Stimulated activated CD4-positive, alpha-beta T cell treated with anti-CD3 and anti-CD28 coated beads, Interleukin-4, amount 100 ng/mL, for 4 hours (primary cell): ENCODE measurements at places on chromosomes 2 and 18.

DNA sequence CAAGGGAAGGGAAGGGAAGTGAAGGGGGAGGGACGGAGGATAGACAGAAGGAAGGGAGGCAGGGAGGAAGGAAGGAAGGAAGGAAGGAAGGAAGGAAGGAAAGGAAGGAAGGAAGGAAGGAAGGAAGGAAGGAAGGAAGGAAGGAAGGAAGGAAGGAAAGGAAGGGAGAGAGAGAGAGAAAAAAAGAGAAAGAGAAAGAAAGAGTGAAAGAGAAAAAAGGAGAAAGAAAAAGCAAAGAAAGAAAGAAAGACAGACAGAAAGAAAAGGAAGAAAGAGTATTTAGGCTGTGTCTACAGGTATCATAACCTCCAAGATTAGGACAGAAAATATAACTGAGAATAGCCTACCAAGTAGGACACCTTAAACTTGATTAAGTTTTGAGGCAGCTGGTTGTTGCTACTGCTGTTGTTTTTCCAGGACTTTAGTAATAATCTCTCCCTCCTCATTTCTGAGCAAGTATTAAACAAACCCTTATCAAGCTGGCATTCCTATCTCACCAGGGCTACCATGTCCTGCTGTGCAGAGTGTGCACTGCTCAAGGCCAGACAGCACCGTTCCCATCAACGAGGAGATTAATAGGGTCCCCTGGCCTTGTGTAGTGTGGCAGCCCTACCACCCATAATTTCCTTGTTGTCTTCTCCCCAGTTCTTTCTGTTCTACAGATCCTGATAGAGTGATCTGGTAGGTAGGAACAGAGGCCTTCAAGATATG is 90.5 kb upstream of the FHL2 start:
- DNase-seq: no peak

DNA sequence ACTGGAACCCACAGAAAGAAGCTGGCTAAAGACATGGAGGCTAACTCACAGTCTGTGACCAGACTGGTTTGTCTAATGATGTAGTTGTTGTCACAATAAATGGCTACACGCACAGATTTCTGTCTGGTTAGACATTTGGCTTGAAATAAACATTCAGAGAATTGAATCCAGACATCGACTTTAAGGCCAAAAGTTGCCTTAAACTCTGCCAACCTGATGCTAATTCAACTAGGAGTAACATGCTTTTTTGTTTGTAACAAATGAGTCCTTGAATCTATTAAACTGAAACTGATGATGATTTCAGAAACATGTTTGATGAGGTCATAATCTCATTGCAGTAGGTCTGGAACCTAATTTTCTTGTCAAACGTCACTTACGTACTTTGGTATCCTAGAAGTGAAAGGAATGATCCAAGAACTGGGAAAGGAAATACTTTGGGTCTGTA is 123.8 kb downstream of the ERBB4 start:
- DNase-seq: no peak

GRCh38 chr2:173199294-173199693 is 123.6 kb downstream of the MAP3K20 start:
- no peak for DNase-seq

DNA sequence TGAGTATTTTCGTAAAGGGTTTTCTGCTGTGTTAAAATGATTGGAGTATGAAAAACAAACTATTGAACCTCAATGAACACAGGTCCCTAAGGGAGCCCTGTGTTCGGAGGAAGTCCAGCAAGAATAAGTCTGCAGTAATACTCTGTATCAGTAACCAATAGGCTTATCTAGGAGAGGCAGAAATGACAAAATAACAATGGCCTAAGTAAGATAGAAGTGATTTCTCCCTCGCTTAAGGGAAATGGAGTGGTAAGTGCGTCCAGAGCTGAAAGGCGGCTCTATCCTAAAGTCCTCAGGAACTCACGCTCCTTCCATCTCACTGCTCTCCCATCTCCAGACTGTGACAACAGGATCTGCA is 29.3 kb upstream of the MFSD6 start:
- no peak for DNase-seq

GRCh38 chr2:157572725-157573124 is 55.9 kb downstream of the ACVR1C start:
- DNase-seq: no peak

- no peak for DNase-seq
Measured at GRCh38 chr2:174376967-174377366, 18.6 kb upstream of the SCRN3 start.
